ENCODE measurements at places on chromosomes 7 and 10.

DNA sequence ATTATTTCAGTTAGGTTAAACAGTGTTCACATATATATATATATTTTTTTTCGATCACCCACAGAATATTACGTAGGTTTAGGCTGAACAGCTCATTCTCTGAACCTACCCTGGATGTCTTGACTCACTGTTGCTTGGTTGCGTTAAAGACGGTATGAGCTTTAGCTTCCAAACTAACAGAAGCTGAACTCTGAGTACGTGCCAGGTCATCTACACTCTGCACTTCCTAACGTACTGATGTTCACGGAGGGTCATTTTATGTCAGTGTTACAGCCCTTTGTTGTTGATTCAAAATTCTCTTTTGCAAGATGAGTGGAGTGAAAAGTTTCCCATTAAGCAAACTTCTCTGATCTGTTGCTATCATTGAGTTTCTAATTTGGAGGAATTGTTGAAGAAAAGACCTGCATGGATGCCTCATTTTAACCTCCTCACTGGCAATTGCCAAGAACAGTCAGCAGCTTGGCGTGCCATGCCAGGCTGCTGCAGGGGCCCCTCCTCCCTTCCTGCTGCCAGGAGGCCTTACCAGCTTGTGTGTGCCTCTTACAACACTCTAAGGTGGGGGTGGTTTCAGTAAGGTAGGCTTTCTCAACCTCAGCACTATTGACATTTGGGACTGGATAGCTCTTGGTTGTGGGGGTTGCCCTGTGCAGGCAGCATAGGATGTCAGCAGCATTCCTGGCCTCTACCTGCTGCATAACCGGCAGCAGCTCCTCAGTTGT is 44.3 kb downstream of the INSYN2A start:
- no peak for DNase-seq

DNA sequence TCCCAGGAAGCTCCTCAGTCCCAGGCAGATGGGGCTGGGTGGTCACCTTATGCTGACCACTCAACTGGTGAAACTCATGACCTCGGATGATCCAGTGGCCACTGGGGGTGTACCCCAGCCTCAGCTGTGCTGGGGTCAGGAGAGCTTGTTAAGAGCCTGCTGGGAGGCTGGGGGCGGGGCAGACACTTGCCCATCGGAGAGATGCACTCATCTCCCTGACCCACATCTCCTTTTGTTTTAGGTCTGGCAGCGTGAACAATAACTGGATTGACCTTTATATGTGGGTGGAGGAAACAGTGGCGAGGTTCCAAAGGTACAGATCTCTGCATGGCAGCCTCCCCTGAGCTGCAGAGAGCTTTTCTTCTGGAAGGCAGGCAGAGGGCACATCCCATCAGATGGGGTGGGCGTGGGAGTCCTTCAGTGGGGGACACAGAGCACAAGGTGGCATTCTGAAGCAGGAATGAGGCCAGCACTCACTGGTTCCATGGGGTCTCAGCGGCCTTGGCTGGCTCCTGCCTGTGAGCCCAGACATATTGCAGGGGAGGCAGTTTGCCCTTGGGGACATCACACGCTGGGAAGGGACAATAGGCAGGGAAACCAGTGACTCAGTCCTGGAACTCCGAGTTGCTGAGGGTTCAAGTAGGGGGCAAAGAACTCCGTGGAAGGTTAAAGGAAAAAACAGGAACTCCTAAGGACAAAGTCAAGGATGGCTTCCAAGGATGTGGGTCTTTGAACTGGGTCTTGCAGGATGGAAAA is 5.2 kb downstream of the ANTXRL start:
- no peak for DNase-seq

- no peak for DNase-seq
Observed at GRCh38 chr10:71584461-71584860, 135.1 kb downstream of the C10orf105 start.

GRCh38 chr10:43082746-43083145 is 5.9 kb downstream of the RET start:
- DNase-seq, result no peak

DNA sequence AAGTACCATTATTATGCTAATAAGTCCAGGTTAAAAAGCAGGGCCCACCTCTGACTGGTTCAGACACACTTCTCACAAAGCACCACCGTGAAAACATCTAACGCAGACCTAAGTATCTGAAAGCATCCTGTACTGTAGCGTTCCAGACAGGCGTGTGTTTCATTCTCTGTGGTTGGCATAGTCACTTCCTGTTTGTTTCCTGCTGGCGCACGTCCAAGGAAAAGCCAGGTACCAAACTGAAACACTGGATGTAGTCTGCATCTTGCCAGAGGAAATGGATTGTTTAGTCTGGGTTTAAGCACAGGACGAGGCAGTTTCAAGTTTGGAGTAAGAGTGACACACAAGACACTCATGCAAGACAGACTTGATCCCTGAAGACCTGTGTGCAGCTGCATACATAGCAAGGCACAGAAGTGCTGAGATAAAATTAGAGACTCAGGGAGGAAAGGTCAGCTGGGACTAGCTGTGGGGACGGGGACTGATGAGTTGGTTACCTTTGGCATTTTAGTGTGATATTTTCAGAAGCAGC is 23.3 kb downstream of the BPGM start:
- DNase-seq, result no peak

DNA sequence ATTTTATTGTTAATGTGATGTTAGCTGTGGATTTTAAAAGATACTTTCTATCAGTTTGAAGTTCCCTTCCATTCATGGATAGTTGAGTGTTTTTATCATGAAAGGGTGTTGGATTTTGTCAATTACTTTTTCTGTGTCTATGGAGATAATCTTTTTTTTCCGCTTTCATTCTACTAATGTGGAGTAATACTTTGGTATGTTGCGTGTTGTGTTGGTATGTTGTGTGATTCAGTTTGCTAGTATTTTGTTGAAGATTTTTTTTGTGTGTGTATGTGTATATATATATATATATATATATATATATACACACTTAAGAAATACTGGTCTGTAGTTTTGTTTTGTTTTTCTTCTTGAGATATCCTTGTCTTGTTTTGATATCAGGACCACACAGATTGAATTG is 100.3 kb downstream of the CCSER2 start:
- DNase-seq, result no peak

GRCh38 chr7:138435231-138435919 is 24.7 kb upstream of the TRIM24 start:
- no peak for DNase-seq

DNA sequence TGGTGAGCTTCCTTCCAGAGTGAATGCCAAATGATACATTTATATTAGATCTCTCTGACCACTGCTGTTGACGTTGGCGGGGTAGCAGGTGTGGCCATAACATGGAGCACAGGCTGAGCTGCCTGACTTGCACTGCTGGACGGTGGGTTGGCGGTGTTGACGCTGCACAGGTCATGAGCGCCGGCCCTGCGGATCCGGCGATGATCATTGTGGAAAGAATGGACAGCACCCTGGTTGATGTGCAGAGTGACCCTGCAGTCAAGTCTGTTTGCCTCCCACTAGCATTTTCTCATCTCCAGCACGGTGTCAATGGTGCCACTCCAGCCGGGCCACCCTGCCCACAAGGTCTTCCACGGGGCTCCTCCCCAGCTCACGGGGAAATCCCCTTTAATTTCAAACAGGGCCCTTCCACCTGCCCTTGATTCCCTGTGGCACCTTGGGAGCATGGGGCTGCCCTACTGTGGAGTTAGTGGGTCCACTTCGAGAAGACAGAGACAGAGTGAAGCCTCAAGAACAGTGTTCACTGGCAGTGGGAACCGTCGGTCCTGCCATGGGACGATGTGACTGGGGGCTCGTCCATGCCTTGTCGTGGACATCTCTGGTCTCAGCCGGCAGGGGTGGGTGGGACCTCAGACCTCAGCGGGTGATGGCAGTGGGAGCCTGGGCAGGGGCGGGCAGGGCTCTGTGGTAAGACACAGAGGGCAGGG is 613.5 kb downstream of the PTPRN2 start:
- no peak for DNase-seq

- DNase-seq, result no peak
Observed at GRCh38 chr10:121713486-121713885, 115.2 kb upstream of the FGFR2 start.

DNA sequence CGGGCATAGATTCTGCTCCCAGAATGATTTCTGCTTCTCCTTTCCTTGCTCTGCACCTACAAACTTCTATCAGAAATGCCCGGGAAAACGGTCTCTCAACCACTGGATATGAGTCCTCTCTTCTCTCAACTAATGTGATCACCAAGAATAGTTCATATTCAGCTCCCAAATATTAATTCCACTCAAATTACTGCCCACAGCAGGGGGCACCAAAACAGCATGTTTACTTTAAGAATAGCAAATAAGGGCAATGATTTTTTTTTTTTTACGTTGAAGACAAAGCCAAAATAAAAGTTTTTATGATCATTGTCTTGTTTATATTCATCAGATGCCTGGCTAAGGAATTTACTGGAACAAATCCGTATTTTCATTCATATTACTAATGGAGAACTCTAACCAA is 94.9 kb upstream of the PRSS1 start:
- no peak for DNase-seq

GRCh38 chr10:77939561-77940001 is 13.0 kb upstream of the DLG5 start:
- no peak for DNase-seq

DNA sequence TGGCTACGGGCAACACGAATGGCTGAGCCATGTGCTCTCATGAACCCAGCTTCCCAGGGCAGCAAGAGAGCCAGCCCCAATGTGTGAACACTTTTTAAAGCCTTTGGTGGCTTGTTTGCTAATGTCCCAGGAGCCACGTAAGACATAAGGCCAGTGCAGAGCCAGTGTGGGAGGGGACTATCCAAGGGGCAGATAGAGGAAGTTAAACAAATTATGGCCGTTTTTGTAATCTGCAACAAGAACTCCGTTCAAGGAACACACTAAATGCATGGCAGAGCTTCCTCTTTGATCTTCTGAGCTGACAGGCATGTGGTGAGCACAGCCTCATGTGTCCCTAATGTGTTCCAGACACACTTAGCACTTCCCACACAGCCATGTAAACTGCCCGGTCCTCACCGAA is 133.3 kb downstream of the TEX36 start:
- no peak for DNase-seq

Data from caudate nucleus (tissue), 63 donors.